ENCODE measurements at places on chromosomes 1 and 21. TPM values are rescaled to one million over a fixed set of nuclear protein-coding genes. Genes with fewer than 3 reads are reported as not detected.

Gene LCE1D
- total RNA-seq, result not detected

Gene SHISA4
- 22.6 TPM for total RNA-seq

Gene SPTA1
- not detected for total RNA-seq

Gene CD53
- not detected for total RNA-seq

Gene MCOLN2
- total RNA-seq, result 0.46 TPM

Gene TNFRSF4
- 0.25 TPM for total RNA-seq

Gene GJA5
- 0.29 TPM for total RNA-seq

Gene IGSF3
- 34.8 TPM for total RNA-seq

Gene LIPI
- total RNA-seq, result not detected

Gene EXTL1
- total RNA-seq, result 1.3 TPM

Gene OR2T29
- total RNA-seq, result not detected

- DNase-seq, result no peak
Observed at GRCh38 chr1:12189328-12189682, 22.5 kb downstream of the TNFRSF1B start.

DNA sequence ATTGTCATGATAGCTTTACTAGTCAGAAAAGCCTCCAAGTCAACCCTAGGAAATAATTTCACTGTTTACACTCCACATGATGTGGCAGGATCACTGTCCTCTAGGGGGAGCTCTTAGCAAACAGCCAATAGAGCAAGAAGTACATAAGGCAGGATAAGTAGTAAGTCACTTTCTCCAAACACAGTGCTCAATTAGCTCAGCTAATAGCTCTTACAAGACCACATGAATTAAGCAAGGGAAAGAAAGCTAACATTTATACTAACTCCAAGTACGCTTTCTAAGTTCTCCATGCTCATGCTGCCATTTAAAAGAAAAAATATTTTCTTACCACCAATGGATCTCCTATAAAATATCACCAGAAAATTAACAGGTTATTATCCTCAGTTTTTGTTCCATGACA, 66.9 kb upstream of the LRIF1 start:
- DNase-seq, result peak; percentile 1

GRCh38 chr21:46424039-46424591, 34.6 kb upstream of the DIP2A start:
- DNase-seq, result no peak

DNA sequence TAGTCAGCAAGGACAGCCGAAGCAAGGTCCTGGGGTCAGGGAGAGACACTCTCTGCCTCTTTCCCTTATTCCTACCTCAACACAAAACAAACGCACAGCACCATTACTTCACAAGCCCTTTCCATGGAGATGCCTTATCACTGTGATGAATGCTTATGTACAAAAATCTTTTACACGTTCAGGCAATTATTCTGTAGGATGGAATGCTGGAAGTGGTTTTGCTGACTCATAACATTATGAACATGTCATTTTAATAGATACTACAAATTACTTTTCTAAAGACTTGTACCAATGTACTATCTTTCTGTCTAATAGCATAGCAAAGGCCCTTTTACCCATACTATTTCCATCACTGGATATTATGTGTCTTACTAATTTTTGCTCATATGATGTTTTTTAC, 98.4 kb downstream of the TTLL7 start:
- no peak for DNase-seq

- DNase-seq, result no peak
Observed at GRCh38 chr1:174914991-174915390, 84.8 kb upstream of the CACYBP start.

DNA sequence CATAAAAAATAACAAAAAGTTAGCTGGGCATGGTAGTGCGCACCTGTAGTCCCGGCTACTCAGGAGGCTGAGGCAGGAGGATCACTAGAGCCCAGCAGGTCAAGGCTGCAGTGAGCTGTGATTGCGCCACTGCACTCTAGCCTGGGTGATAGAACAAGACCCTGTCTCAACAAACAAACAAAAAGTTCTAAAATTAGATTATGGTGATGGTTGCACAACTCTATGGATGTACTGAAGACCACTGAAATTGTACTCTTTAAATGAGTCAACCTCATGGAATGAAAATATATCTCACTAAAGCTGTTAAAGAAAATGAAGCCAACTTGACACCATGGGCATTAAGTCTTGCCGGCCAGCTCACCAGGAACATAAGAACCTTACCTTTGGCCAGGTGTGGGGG, 9.1 kb downstream of the MRAP start:
- no peak for DNase-seq

GRCh38 chr21:38913120-38913892, 107.6 kb downstream of the ETS2 start:
- DNase-seq, result no peak

- DNase-seq, result no peak
Observed at GRCh38 chr1:26283279-26283853, 3.5 kb downstream of the SH3BGRL3 start.

GRCh38 chr21:35149698-35150097, 100.6 kb upstream of the RUNX1 start:
- no peak for DNase-seq

- DNase-seq, result no peak
Observed at GRCh38 chr1:174938281-174939007, 61.3 kb upstream of the CACYBP start.

GRCh38 chr1:23695667-23696066, 4.1 kb downstream of the RPL11 start:
- no peak for DNase-seq

DNA sequence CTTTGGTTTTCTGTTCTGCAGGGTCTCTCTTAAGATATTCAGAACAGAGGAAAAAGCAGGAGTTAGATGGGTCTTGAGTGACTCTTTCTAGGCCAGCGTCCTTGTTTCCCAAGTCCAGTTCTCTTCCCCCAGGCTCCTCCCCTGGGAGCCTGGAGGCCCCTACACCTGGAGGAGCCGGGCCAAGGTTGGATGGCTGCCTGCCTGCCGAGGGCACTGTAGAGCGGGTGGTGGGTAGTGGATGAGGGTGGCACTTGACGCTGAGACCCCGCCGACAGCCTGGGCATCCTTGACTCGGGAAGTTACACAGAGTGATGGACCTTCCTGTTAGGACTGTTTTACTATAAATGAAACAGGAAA, 17.4 kb upstream of the KANK4 start:
- DNase-seq, result no peak

- no peak for DNase-seq
Observed at GRCh38 chr21:29645666-29646553, 293.9 kb downstream of the GRIK1 start.

GRCh38 chr1:3453891-3454810, at the start of gene ARHGEF16:
Gene ARHGEF16 (plus strand): TSS chr1:3454665. CDS start chr1:3463085, 8,420 bp downstream.
- DNase-seq, result no peak

DNA sequence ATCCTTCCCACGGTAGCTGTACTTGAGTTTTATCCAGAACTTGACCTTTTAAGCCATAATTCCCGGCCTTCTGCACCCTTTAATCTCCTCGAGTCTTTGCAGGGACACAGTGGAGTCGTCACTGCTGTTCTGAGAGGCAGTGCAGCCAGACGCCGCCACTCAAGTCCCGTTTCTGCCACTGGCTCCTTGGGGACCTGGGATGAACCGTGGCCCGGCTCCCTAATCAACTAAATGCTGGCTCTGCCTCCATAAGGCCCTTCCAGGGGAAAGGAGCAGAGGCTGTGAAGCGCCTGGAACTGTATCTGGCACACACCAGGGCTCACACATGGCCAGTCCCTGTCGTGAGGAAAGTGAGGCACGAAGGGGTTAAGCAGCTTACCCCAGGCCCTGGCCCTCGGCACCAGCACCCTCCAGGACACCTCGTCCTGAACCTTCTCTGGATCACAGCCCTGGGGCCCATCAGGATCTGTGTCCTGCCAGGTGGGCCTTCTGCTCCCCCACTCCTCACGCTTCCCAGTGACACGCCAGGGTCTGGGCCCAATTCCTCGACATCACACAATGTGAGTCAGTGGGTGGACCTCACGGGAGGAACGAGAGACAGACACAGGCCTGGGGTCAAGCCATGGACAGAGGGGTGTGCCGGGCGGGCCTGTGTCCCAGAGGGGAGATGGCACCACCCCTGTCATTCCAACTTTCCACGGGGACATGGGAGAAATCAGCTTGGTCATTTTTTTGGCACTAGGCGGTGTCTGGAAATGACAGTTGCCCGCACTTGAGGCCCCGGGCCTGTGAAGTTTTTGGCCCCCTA, 23.5 kb upstream of the C1orf174 start:
- DNase-seq, result no peak

- no peak for DNase-seq
Observed at GRCh38 chr1:248787430-248787829, 31.9 kb upstream of the LYPD8 start.

GRCh38 chr1:178262120-178262500, 168.2 kb downstream of the RASAL2 start:
- no peak for DNase-seq

GRCh38 chr1:110056776-110057175, 13.7 kb downstream of the ALX3 start:
- DNase-seq, result no peak

DNA sequence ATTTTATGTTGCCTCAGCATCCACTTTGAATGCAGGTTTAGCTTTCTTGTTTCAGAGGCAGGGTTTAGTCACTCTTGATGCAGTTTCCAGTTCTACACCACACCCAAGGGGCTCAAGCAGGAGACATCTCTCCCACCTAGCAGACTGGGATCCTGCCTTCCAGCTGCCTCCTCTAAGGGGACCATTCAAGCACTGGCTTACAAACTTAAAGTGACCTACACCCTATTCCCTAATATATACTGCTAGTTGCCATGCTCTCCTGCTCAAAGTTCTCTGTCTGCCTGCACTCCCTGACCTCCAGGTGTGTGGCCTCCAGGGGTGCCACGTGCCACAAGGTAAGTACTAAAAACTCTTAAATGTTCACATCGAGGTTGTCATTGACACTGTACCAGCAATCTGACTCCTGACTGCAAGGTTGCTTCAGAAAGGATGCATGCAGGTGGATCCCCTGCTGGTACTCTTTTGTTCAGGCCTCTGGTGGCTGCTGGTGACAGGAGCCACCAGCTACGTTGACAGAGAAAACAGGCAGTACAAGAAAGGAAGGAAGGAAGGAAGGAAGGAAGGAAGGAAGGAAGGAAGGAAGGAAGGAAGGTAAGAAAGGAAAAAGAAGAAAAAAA, 185.9 kb downstream of the COQ8A start:
- no peak for DNase-seq

DNA sequence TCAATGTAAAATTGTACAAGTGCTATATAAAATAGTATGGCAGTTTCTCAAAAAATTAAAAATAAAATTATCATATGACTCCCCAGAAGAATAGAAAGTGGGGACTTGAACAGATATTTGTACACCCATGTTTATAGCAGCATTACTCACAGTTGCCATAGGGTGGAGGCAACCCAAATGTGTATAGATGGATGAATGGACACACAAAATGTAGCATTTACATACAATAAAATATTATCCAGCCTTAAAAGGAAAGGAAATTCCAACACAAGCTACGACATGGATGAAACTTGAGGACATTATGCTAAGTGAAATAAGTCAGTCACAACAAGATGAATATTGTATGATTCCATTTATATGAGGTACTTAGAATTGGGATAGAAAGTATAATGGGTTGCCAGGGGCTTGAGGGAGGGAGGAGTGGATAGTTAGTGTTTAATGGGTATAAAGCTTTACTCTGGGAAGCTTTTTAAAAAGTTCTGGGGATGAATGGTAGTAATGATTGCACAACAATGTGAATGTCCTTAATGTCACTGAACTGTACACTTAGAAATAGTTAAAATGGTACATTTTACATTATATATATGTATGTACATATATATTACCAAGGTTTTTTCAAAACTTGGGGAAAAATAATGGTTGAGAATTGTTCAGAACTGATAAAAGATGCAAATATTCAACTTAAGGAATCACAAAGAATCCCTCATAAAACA, 53.0 kb upstream of the ADORA3 start:
- DNase-seq, result no peak

DNA sequence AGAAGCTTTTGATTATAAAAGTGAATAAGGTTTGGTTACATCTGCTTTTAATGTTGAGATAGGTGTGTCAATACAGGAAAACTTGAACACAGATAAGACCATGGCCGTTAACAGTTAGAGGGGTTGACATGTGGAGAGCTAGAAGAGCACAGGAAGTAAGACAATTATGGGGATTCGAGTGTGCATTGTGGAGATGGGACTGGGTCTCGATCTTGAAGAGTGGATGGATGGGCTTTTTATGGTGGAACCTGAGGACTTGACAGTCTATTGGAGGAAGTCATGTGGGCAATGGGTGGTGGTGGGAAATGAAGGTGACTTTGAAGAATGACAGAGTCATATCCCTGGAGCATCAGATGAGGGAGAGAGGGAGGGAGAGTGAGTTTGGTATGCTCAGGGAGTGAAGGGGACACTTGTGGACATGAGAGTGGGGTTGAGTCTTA, 12.1 kb downstream of the DYRK1A start:
- DNase-seq, result no peak

DNA sequence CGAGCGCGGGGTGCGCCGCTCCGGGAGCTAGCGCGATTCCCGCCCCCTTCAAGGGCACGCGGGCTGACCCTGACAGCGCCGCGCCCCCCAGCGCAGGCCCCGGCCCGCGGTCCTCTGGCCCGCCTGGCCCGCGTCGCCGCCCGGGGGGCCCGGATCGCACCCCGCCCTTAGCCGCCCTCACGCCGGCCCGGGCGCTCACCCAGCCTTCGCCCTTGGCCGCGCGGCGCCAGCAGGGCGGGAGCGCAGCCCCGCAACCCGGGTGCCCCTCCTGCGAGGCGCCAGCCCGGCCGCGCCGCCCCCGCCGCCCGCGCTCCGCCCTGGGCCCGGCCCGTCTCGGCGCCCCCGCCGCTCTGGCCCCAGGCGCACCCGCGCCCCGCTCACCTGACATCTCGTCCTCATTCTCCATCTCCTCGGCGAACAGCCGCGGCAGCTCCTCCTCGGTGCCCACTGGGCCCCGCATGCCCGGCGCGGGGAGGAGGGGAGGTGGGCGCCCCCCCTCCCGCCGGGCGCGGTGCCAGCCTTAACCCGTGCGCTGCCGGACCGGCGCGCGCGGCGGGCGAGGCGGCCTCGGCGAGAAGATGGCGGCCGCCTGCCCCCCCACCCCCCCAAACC, 451 bp downstream of the CHD5 start:
- DNase-seq, result no peak

- DNase-seq, result no peak
Observed at GRCh38 chr1:168963601-168964000, 142.9 kb upstream of the ATP1B1 start.
